ENCODE measurements at places on chromosomes 3 and 15. TPM values are rescaled to one million over a fixed set of nuclear protein-coding genes. Genes with fewer than 3 reads are reported as not detected.

The ZNF592 gene
- total RNA-seq: 18.8 TPM

The SLC15A2 gene
- 0.12 TPM for total RNA-seq

The BNC1 gene
- total RNA-seq: 0.65 TPM

The MORC1 gene
- total RNA-seq: not detected

The RPL39L gene
- total RNA-seq: 47.7 TPM

The CAPN3 gene
- total RNA-seq: 0.22 TPM

The SEMA5B gene
- total RNA-seq: 0.31 TPM

The RBP2 gene
- total RNA-seq: not detected

The IL17RB gene
- 0.67 TPM for total RNA-seq

The RAD18 gene
- 13.6 TPM for total RNA-seq

The ANKRD34C gene
- total RNA-seq: not detected

The ATP13A4 gene
- total RNA-seq: not detected

The NPTN gene
- 195 TPM for total RNA-seq

The TMEM212 gene
- total RNA-seq: not detected

The SLITRK3 gene
- total RNA-seq: not detected

The KBTBD13 gene
- total RNA-seq: not detected

The SCAANT1 gene
- total RNA-seq: not detected

The TNNC1 gene
- 0.86 TPM for total RNA-seq

The BMF gene
- total RNA-seq: 2.4 TPM

The EFCAB12 gene
- total RNA-seq: 1.0 TPM

The GOLGA8F gene
- not detected for total RNA-seq

The RTP3 gene
- not detected for total RNA-seq

The CFAP100 gene
- not detected for total RNA-seq

The GPD1L gene
- 18.3 TPM for total RNA-seq

The PKM gene
- 3,075 TPM for total RNA-seq

The SAMD7 gene
- not detected for total RNA-seq

The CAMK1 gene
- total RNA-seq: 16.1 TPM

The CLSTN2 gene
- total RNA-seq: 0.04 TPM

The AP3B2 gene
- total RNA-seq: 0.68 TPM

The IQCH gene
- 1.6 TPM for total RNA-seq

The KLHL40 gene
- total RNA-seq: not detected

The ITPKA gene
- 9.7 TPM for total RNA-seq

The A4GNT gene
- total RNA-seq: not detected

The LYZL4 gene
- total RNA-seq: not detected

The CCDC50 gene
- 26.2 TPM for total RNA-seq

The CCR3 gene
- total RNA-seq: not detected

The FSIP1 gene
- 1.4 TPM for total RNA-seq

The FAM81A gene
- 10.1 TPM for total RNA-seq

The C2CD4B gene
- 0.37 TPM for total RNA-seq

The LRTM1 gene
- not detected for total RNA-seq

The CLEC3B gene
- not detected for total RNA-seq

The NOX5 gene
- 0.24 TPM for total RNA-seq

The CPB1 gene
- total RNA-seq: not detected

The CLDN1 gene
- total RNA-seq: 15.3 TPM

The RAD51 gene
- total RNA-seq: 17.9 TPM

The ITGB5 gene
- total RNA-seq: 475 TPM

The TMC3 gene
- not detected for total RNA-seq

The SLC2A2 gene
- not detected for total RNA-seq

The GOLGA8T gene
- 1.6 TPM for total RNA-seq

The MYO5A gene
- total RNA-seq: 19.3 TPM

The SUCNR1 gene
- 0.07 TPM for total RNA-seq

The SERPINI2 gene
- total RNA-seq: not detected
